ENCODE measurements at places on chromosomes 2 and 18. TPM values are rescaled to one million over a fixed set of nuclear protein-coding genes. Genes with fewer than 3 reads are reported as not detected.

Gene TUBA4B
- not detected for total RNA-seq

DNA sequence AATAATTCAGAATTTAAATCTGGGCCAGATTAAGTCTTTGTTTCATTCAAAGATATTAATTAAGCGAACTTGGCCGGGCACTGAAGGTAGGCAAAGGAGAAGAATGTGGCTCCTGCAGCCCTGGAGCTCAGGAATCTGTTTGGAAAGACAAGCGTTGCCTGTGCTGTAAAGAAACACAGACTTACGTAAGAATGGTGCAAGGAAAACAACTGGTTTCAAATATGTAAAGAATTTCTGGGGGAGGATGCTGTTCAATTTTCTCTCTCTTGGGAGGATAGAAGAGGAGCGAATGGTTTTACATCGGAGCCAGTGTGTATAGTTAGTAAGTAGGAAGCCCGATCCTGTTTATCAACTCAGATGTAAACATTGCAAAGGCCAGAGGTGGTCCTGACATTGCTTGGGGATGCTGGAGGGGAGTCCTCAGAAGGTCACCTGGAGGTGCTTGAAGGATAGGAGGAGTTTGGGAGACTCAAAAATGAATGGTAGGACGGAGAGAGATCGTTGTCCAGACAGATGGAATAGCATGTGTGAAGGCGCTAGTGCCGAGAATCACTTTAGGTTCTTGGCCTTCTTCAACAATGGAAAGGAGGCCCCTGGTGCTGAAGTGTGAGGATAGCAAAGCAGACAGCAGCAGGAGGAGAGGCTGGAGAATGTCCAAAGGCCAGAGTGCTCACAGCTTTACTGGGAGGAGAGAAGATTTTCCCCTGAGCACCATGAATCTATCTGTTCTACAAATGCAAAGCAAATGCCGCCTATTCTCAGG lies 456.1 kb downstream of the LPIN1 start:
- DNase-seq: no peak
- H3K27me3 ChIP-seq: peaks cover 5% of the 10 kb centered on the region
- peaks cover under 1% of the 10 kb centered on the region for H3K36me3 ChIP-seq
- H3K4me1 ChIP-seq: no peaks in the 10 kb centered on the region

GRCh38 chr2:137675584-137676327 lies 288.5 kb upstream of the HNMT start:
- no peak for DNase-seq
- no peaks in the 10 kb centered on the region for H3K4me1 ChIP-seq
- H3K4me3 ChIP-seq: no peak overlapping the region

DNA sequence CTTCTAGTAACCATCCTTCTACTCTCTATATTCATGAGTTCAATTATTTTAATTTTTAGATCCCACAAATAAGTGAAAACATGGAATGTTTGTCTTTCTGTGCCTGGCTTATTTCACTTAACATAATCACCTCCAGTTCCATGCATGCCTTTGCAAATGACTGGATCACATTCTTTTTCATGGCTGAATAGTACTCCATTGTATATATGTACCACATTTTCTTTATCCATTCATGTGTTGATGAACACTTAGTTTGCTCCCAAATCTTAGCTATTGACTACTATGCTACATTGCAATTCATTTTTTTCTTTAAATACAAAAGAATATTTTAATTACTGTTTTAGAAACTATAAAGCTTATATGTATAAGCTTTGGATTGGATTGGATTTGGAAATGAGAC lies 240.4 kb upstream of the LYPD1 start:
- no peaks in the 10 kb centered on the region for H3K4me1 ChIP-seq
- no peak overlapping the region for H3K4me3 ChIP-seq
- no peak for DNase-seq
- no peak overlapping the region for H3K27ac ChIP-seq
- no peaks in the 10 kb centered on the region for H3K36me3 ChIP-seq

DNA sequence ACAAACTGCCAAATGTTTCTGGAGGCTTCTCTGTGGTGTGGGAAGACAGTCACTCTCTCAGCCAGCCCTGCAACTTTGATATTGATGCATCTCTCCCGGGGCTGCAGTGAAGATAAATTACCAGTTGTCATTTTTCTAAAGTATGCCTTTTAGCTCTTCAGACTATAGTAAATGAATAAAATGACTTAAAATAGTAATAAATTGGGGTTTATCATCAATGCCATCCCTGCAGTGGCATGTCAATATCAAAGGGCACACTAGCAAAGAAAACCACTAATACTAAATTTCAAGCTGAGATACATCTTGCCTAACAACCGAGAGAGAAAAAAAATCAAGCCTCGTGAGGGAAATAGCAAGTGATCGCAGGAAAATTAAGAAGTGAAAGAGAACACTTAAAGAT lies 749.5 kb upstream of the SLC39A10 start:
- peaks cover 2% of the 10 kb centered on the region for H3K27me3 ChIP-seq
- H3K36me3 ChIP-seq: no peaks in the 10 kb centered on the region
- no peak overlapping the region for H3K27ac ChIP-seq
- no peak for DNase-seq
- no peaks in the 10 kb centered on the region for H3K4me1 ChIP-seq

DNA sequence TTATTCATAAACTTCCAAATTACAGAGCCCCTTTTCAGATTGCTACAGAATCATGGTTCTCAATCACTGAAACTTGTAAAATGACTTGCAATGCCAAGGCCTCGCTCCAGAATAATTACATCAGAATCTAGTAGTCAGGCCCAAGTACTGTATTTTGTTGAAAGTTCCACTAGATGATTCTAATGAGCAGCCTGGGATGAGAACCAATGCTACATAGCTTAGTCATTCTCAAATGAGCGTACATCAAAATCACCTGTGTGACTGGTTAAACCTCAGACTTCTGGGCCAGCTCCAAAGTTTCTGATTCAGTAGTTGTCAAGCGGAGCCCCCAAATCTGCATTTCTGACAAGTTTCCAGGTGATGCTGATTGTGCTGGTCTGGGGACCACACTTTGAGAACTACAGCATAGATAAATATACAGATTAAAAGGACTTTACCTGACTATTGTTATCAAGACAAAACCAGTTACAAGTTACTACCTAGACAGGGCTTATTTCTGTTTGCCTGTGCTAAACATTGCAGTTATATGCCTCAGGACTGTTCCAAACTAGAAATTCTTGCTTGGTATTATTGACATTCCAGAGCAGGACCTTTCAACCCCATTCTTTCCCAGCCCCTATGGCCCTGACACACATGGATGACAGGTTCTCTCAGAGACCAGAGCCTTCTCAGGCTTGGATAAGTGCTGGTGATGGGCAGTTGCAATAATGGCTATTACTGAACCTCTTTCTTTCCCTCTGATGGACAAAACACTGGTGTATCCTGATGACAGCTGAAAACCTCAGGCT lies 83.1 kb downstream of the UPP2 start:
- no peak overlapping the region for H3K27ac ChIP-seq
- no peak for DNase-seq
- no peaks in the 10 kb centered on the region for H3K36me3 ChIP-seq
- peaks cover 42% of the 10 kb centered on the region for H3K27me3 ChIP-seq
